ENCODE measurements at places on chromosomes 3 and 15. TPM values are rescaled to one million over a fixed set of nuclear protein-coding genes. Genes with fewer than 3 reads are reported as not detected.

Gene GOLGA6L7
- total RNA-seq: not detected

Gene CORO2B
- total RNA-seq: 17.9 TPM

Gene ATP13A4
- total RNA-seq: 0.42 TPM

Gene GP5
- total RNA-seq: 0.07 TPM

Gene RASGRP1
- 3.1 TPM for total RNA-seq

DNA sequence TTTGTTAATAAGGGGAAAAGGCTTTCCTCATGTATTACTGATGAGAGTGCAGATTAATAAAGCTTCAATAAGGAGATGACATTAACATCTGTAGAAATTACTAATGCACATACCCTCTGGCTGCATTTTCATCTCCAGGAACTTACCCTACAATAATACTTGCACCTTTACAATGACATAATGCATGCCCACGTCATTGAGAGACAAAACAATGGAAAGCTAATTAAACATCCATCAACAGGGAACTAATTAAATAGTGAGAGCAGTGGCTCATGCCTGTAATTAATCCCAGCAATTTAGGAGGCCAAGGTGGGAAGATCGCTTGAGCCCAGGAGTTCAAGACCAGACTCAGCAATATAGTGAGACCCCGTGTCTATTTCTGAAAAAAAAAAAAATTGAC, 32.8 kb upstream of the DET1 start:
- no peak for DNase-seq

DNA sequence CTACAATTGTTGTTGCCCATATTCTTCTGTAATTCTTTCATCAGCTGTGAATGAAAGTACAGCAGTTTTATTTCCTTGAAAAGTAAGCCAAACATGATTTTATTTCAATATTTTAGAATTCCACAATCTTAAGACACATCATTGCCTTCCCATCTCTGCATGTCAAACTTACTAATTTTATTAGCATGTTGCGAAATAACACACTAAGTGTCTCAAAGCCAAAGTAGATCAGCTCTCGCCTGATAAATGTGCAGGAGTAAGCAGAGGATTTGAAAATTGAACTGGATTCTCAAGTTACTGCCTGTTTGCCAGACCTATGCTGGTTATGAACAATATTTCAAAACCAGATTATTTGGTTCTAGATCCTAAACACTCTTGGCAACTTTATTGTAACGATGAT, 25.7 kb downstream of the TGFBR2 start:
- no peak for DNase-seq

- DNase-seq: no peak
Measured at GRCh38 chr3:11580645-11581044, 63.1 kb downstream of the VGLL4 start.

DNA sequence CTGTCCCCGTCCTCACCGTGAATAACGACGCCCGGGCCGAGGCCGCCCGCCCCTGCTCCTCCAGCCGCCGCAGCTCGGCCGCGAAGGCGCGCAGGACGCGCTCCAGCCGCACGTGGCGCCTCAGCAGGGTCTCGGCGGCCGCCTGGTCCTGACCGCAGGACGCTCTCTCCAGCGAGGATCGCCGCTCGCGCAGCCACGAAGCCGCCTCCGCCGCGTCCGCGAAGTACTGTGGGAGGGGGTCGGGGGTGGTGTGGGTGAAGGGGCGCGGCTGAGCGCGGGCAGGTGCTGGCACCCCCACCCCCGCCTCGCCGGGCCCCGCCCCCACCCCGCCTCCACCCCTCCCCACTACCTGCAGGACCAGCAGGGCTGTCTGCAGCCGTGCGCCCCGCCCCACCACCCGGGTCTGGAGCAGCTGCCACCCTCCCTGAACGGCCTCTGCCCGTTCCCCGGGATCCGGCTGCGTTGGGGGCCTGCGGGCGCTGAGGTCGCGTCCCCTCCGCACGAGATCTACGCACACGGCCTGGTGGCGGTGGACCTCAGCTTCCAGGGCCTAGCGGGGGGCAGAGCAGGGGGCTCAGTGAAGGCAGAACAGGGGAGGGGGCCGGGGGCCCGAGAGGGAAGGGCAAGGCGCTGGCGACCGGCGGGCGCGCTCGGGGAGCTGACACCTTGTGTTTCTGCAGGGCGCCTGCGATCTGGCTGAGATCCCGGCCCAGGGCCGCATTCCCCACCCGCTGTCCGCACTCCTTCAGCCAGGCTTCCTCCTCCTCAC, 11.7 kb downstream of the SPTBN5 start:
- no peak for DNase-seq

GRCh38 chr3:183275418-183275817, 22.4 kb downstream of the B3GNT5 start:
- DNase-seq: no peak

DNA sequence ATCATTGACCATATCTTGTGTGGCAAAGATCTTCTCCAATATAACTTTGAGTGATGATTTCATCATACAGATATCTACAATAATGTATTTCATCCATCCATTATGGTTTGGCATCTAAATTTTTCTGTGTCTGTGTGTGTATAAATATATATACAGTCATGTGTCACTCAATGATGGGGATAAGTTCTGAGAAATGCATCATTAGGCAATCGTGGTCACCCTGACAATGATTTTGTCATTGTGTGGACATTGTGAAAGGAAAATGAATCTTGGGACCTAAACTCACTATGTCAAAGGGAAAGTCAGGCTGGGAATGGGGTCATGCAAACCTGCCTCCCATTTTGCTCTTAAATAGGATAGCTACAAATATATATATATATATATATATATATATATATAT, 12.4 kb downstream of the CFAP161 start:
- no peak for DNase-seq

DNA sequence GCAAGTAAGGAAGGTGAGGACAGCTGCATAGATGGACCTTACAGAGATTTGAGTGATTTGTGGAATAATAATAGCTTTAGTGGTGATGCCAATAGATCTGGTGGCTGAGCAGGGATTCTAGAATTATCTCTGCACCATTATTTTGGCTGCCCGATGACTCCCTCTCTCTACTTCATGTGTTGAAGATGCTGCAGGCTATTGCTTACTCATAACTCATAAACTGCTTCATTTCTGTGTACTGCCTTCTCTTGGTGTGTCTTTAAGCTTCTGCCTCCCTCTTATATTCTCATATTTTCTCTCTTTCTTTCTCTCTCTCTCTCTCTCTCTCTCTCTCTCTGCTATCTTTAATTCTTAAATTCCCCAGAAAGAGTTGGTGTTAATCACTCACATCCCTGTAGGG, 256.0 kb upstream of the TRIM42 start:
- DNase-seq: no peak

GRCh38 chr3:134029734-134030378, at the start of gene SLCO2A1:
SLCO2A1 (minus strand) TSS chr3:134029925; CDS start chr3:134029802, 123 bp downstream.
- no peak for DNase-seq

GRCh38 chr15:69117431-69117871, 43.0 kb upstream of the GLCE start:
- no peak for DNase-seq

DNA sequence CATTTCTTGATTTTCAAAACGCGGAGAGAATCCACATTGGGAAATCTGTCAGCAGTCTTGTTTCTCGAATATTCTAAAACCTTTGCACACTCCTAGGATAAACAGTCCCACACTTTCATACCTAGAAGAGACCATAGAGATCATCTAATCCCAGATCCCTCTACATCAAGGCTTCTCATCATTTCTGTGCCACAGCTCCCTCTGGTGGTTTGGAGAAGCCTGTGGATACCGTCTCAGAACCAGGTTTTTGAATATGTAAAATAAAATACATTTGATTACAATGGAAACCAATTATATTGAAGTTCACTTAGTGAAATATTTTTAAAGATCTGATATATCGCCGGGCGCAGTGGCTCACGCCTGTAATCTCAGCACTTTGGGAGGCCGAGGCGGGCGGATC, 211.9 kb upstream of the GOLGA6L4 start:
- DNase-seq: no peak

DNA sequence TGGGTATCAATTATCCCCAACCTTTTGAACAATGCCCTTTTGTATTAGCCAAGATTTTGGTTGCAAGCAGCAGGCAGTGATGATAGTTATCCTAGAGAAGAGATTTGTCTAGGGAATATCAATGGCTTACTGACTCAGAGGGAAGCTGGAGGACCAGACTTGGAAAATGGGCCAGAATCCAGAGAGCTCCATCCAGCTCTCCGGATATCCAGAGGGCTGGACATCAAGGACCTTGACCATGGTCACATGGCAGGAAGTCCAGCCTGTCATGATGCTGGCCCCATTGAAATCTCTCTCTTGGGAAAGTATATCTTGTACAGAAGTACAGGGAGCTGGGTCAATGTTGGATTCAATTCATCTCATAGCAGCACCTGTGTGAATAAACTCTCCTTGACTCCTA, 148.5 kb upstream of the PDZRN3 start:
- DNase-seq: no peak

- DNase-seq: no peak
Measured at GRCh38 chr15:76512971-76513370, 176.4 kb downstream of the ISL2 start.

- DNase-seq: no peak
Measured at GRCh38 chr3:30708472-30708871, 102.1 kb downstream of the TGFBR2 start.

DNA sequence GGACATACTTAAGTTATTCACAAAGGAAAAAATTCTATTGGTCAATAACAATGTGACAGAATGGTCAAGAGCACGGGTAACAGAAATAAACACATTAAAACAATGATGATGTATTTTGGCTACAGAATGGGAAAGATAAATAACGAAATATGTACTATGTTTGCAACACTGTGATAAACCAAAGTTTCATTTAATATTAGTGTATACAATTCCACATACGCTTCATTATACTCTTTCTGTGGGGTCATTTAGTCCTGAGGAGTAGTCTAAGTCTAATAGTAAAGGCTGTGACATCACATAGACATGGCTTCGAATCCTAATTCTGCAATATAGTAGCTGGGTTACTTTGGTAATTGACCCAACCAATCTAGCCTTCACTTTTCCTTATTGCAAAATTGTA, 408.3 kb downstream of the MCTP2 start:
- no peak for DNase-seq

DNA sequence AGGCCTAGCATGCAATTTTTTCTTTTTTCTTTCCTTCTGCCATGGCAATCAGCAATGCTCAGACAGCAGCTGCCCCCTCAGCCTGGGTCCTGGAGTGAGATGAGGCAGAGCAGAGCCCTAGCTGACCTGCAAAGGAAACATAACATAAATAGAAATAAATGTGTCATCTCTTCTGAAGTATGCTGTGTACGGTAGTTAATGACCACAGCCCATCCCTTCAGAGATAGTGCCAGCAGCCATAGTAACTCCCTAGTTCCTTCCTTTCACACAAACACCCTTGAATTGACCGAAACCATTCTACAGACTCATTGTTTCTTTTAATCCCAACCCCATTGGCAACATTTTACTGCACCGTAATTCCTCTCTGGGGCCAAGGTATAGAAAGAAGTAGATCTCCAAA, 8.4 kb upstream of the CD47 start:
- DNase-seq: no peak

Measured in kidney epithelial cell (primary cell).